ENCODE measurements at places on chromosomes 4 and X.

DNA sequence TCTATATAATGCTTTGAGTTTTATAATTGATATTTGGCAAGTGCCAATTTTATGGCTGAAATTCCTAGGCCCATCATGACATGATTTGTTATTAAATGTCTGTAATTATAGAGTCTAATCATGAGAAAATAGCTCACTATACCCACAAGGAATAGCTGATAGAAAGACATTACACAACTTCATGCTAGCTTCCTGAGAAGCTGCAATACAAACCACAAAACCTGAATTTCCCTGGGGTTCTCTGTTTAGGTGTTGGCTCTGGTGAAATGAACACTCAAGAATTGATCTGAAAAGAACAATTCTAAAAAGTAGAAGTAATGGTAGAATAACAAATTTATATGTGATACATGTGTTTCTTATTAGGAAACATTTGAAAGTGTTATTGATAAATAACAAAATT lies 169.6 kb downstream of the GASK1B start:
- DNase-seq: no peak

GRCh38 chrX:155027509-155028066 lies 944 bp downstream of the FUNDC2 start:
- no peak for DNase-seq

DNA sequence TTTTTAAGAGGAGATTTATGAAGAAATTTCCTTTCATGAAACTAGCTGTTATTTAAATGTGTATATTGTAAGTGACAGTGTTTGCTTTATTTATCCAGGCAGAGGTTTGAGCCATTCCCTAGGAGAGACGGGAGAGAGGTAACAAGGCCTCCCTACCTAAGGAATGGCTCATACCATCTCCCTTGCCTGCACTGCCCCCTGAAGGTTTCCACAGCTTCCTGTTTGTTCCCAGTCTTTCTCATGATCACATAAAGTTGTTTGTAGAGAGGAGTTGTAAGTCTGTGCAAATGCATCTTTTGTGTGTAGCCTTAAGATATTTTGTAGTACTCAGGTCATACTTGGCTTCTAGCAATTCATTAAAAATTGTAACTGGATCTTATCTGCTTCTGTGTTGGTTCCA lies 1504.5 kb upstream of the PCDH10 start:
- no peak for DNase-seq

- no peak for DNase-seq
Observed at GRCh38 chr4:39937683-39938268, 39.9 kb downstream of the PDS5A start.

DNA sequence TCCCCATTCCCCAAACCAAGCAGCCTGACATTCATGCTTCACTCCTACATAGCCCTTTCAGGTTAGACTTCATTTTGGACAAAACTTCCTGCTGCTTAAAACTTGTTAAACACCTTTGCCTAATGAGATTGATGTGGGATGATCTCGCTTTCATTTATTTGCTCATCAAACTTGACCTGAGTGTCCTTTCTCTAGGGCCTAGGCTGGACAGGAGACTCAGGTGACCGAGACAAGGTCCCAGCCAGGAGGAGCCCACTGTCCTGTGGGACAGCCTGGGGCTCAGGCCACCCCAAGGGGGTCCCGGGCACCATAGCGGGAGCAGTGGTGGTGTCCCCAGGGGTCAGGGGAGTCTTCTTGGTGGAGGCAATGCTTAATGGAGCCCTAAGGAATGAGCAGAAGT lies 23.7 kb upstream of the PSAPL1 start:
- no peak for DNase-seq

DNA sequence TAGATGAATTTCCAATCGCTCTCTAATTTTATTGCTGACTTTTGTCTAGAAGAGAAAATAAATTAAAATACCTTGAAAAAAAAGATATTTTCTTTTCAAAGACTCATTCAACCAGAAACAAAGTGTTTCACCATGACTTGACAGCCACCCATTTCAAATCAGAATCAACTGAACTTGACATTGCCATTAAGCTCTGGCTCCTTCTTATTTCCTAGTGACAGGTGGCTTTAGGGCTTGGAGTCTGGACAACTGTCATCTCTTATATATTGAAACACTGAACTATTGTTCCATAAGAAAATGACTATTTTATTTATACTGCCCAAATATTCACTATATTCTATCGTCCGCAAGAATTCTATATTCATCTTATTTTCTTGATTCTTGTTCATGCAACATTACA lies 229.2 kb downstream of the SLC39A8 start:
- DNase-seq: no peak

DNA sequence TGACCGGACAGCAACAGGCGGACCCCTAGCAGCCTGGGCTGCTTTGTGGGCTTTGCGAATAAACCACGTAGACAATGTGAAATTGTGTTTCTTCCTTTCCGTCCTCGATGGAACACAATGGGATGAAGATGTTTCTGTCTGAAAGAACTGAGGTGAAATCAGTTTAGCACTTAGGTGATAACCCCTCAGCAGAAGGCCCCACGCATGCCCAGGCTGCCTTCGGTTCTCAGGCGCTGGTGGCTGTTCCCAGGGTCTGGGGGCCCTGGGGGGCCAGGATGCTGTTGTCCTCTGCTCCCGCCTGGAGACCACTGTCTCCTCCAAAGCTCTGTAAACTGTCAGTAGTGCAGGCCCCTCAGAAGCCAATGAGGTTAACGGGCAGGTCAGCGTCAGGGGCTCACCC lies 73.9 kb upstream of the HGFAC start:
- DNase-seq: no peak

Data from stimulated activated CD8-positive, alpha-beta memory T cell treated with anti-CD3 and anti-CD28 coated beads, Interleukin-7, amount 100 ng/mL, for 1 hour (primary cell).